ENCODE measurements at places on chromosomes 16 and 17. TPM values are rescaled to one million over a fixed set of nuclear protein-coding genes. Genes with fewer than 3 reads are reported as not detected.

Gene ABCC11
- 0.15 TPM for total RNA-seq

Gene TLCD3B
- 6.1 TPM for total RNA-seq

- H3K4me1 ChIP-seq, result peaks cover 58% of the 10 kb centered on the region
- no peaks in the 10 kb centered on the region for H3K27me3 ChIP-seq
- no peak for DNase-seq
- no peak overlapping the region for H3K4me3 ChIP-seq
- no peak overlapping the region for H3K27ac ChIP-seq
These were observed 4.7 kb downstream of the MLX start for GRCh38 chr17:42571435-42572225.

DNA sequence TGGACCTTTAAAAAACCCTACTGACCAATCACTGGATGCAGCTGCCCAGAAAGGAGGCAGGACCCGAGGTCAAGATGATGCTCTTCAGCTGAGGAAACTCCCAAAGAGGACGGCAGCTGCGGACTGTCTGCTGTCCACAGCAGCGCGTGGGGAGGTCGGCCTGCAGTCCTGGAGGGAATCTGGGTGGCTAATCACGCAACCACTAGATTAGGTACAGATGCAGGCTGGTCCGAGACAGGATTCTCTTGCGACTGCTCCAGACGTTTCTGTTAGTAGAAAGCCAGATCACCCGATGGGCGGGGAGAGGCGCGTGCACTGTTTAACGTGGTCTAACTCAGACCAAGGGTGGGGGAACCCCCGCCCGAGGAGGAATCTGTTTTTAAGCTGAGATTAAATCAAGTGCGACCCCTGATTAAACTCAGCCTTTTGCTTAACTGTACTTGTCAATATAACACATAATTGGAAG lies 8.8 kb downstream of the CTRB2 start:
- H3K4me3 ChIP-seq, result no peak overlapping the region
- H3K36me3 ChIP-seq, result no peaks in the 10 kb centered on the region
- no peak overlapping the region for H3K27ac ChIP-seq
- DNase-seq, result no peak
- peaks cover 9% of the 10 kb centered on the region for H3K4me1 ChIP-seq
- H3K27me3 ChIP-seq, result peaks cover 13% of the 10 kb centered on the region

Gene ORC6
- total RNA-seq, result 61.9 TPM

Gene GPR142
- total RNA-seq, result not detected

GRCh38 chr17:62693616-62694409 lies 66.3 kb downstream of the MRC2 start:
- no peak for DNase-seq
- no peak overlapping the region for H3K4me3 ChIP-seq
- no peaks in the 10 kb centered on the region for H3K27me3 ChIP-seq

GRCh38 chr16:1332618-1333148 lies 762 bp upstream of the BAIAP3 start:
- H3K27ac ChIP-seq, result no peak overlapping the region
- no peak for DNase-seq
- no peaks in the 10 kb centered on the region for H3K36me3 ChIP-seq
- H3K4me1 ChIP-seq, result peaks cover 13% of the 10 kb centered on the region

Gene TRAF7
- 104 TPM for total RNA-seq

Gene P2RX1
- total RNA-seq, result 0.10 TPM

- no peaks in the 10 kb centered on the region for H3K36me3 ChIP-seq
- H3K4me1 ChIP-seq, result peaks cover 15% of the 10 kb centered on the region
- no peak overlapping the region for H3K4me3 ChIP-seq
- no peak for DNase-seq
- no peak overlapping the region for H3K27ac ChIP-seq
These were observed 114.1 kb downstream of the ADCY9 start for GRCh38 chr16:4002121-4002520.

Gene PHLPP2
- total RNA-seq, result 6.9 TPM

- no peak overlapping the region for H3K4me3 ChIP-seq
- peaks cover 20% of the 10 kb centered on the region for H3K4me1 ChIP-seq
- DNase-seq, result no peak
- H3K27ac ChIP-seq, result no peak overlapping the region
These were observed 1.4 kb upstream of the CTRB1 start for GRCh38 chr16:75217389-75217851.

DNA sequence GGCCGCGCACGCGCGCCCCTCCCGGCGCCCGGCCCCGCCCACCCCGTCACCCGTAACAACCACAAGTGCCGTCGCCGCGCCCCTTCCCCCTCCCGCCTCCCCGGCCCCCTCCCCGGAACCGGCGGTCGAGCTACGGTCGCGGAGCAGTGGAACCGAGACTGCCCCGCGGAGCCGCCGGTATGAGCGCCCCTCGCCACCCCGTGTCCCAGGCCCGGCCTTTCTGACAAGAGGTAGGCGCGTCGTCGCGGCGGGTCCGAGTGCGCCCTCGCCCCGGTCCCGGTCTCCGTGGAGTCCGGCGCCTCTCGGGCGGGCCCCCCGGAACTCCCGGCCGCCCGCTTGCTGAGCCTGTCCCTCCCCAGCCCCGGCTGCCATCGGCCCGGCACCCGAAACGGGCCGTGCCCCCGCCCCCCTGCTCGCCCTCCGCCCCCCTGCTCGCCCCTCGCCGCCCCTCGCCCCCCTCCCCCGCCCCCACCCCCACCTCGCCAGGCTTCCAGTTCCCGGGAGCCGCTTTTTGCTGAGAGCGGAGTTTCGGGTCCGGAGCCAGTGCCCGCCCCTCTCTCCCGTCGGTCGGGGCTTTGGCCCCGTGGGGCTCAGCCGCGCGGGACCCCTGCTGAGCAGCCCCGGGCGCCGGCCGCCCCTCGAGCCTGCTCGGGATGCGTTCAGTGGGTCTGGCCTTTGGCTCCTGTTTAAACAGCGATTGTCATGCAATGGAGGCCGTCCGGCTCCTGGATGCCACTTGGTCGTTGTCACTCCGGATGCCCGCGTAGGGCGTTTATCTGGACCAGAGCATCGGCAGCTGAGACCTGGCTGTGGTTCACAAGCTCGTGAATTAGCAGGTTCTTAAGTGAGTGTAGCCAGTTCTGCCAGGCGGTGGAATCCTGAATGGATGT lies at the start of gene SEC14L1:
SEC14L1 (plus strand) TSS at position 92 of the 890 bp plus-strand sequence. CDS start 2,628 bp downstream, outside the sequence.
- H3K27me3 ChIP-seq, result no peaks in the 10 kb centered on the region
- peak; percentile 43 for DNase-seq
- peak within 1 kb of the TSS; percentile 94 for H3K27ac ChIP-seq
- H3K4me1 ChIP-seq, result peaks cover 53% of the 10 kb centered on the region
- peaks cover 14% of the 10 kb centered on the region for H3K36me3 ChIP-seq

DNA sequence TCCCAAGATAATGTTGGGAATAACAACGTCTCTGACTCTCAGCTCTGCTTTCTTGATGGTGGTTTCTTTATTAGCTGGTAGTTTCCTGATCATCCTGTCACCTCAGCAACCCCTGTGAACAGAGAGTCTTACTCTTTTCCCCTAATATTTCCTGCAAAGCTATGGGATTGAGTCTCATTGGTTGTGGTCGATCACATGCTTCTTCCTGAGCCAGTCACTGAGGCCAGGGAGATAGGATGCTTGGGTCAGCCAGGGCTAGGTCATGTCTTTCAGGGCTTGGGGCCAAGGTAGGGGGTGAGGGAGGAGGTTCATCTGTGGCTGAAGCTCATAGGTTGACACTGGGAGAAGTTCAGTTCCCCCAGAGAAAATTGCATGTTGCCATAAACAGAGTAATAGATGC lies 114.3 kb downstream of the ABCC1 start:
- DNase-seq, result no peak
- H3K36me3 ChIP-seq, result peaks cover 37% of the 10 kb centered on the region
- H3K27me3 ChIP-seq, result no peaks in the 10 kb centered on the region
- no peak overlapping the region for H3K4me3 ChIP-seq

DNA sequence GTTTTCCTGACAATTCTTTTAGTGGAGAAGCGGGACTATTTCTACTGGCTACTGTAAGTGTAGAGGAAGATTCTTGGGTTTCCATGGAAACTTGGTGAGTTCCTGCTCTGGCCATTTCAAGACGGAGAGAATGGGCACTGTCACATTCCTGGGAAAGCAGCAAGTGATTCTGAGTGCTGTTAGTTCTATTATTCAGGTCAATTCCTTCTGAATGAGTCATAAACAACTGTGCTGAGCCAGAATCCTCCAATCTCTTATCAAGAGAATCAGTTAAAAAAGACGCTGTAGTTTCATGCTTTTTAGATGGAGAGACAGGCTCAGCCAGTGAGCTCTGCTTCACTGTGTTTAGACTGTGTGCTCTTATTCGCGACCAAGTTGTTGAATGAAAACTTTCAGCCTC lies 19.6 kb downstream of the AKAP10 start:
- no peak for DNase-seq
- no peaks in the 10 kb centered on the region for H3K27me3 ChIP-seq
- H3K4me3 ChIP-seq, result no peak overlapping the region
- no peak overlapping the region for H3K27ac ChIP-seq
- peaks cover 40% of the 10 kb centered on the region for H3K4me1 ChIP-seq

- no peak for DNase-seq
- no peaks in the 10 kb centered on the region for H3K4me1 ChIP-seq
- H3K27me3 ChIP-seq, result no peaks in the 10 kb centered on the region
- H3K4me3 ChIP-seq, result no peak overlapping the region
- no peaks in the 10 kb centered on the region for H3K36me3 ChIP-seq
These were observed 151.1 kb downstream of the SDK2 start for GRCh38 chr17:73492821-73493814.

GRCh38 chr17:65166787-65167186 lies 29.6 kb downstream of the RGS9 start:
- H3K4me1 ChIP-seq, result peaks cover 17% of the 10 kb centered on the region
- no peaks in the 10 kb centered on the region for H3K27me3 ChIP-seq
- H3K4me3 ChIP-seq, result no peak overlapping the region
- no peaks in the 10 kb centered on the region for H3K36me3 ChIP-seq

GRCh38 chr16:68605746-68606145 lies 39.4 kb upstream of the CDH3 start:
- no peaks in the 10 kb centered on the region for H3K4me1 ChIP-seq
- H3K36me3 ChIP-seq, result no peaks in the 10 kb centered on the region
- no peak for DNase-seq
- H3K27me3 ChIP-seq, result no peaks in the 10 kb centered on the region
- no peak overlapping the region for H3K27ac ChIP-seq
- H3K4me3 ChIP-seq, result no peak overlapping the region

DNA sequence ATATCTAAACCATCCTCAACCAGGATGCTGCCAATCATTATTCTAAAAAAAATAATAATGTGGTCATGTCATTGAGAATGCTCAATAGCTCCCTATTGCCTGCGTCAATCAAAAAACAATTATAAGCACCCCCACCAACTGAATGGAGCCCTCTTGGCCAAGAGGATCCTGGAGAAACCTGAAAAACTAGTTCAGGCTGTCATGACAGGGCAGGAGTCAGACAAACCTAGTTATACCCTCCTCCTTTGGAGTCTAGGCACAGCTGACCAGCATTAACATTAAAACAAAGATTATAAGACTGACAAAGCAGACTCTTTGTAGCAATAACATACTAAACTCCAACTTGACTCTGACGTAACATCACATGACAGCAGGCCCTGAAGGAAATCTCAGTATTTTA lies 119.2 kb upstream of the CCL2 start:
- H3K36me3 ChIP-seq, result no peaks in the 10 kb centered on the region
- no peak for DNase-seq
- peaks cover 21% of the 10 kb centered on the region for H3K27me3 ChIP-seq
- H3K27ac ChIP-seq, result no peak overlapping the region

GRCh38 chr16:15879255-15879811 lies 9.1 kb downstream of the CEP20 start:
- peaks cover 15% of the 10 kb centered on the region for H3K4me1 ChIP-seq
- peak overlapping the region; percentile 75 for H3K27ac ChIP-seq
- no peak overlapping the region for H3K4me3 ChIP-seq
- H3K27me3 ChIP-seq, result no peaks in the 10 kb centered on the region
- peaks cover 15% of the 10 kb centered on the region for H3K36me3 ChIP-seq
- DNase-seq, result no peak

Gene PRAC2
- not detected for total RNA-seq

- no peak overlapping the region for H3K4me3 ChIP-seq
- no peaks in the 10 kb centered on the region for H3K36me3 ChIP-seq
- no peaks in the 10 kb centered on the region for H3K4me1 ChIP-seq
These were observed 226.4 kb upstream of the MAF start for GRCh38 chr16:79826732-79827475.

Gene PIK3R6
- total RNA-seq, result 0.12 TPM

DNA sequence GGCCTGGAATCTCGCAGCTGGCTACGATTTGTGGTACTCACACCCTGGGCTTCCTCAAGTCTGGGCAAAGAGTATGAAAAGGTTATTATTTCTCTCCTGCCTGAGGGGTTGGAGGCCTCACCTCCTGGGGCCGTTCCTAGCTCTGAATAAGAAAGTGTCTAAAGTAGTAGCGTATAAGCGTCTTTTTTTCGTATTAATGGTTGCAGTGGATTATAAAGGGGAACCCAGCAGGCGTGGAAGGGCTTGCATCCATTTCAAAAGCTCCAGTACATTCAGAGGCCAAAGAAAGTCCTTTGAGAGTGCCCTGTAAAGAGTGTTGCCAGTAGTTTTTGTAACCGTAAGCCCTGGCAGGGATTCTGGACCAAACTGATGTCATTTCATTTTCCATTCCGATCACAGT lies 72.2 kb upstream of the MPHOSPH6 start:
- no peak for DNase-seq
- H3K27ac ChIP-seq, result no peak overlapping the region
- no peaks in the 10 kb centered on the region for H3K4me1 ChIP-seq
- no peaks in the 10 kb centered on the region for H3K36me3 ChIP-seq

DNA sequence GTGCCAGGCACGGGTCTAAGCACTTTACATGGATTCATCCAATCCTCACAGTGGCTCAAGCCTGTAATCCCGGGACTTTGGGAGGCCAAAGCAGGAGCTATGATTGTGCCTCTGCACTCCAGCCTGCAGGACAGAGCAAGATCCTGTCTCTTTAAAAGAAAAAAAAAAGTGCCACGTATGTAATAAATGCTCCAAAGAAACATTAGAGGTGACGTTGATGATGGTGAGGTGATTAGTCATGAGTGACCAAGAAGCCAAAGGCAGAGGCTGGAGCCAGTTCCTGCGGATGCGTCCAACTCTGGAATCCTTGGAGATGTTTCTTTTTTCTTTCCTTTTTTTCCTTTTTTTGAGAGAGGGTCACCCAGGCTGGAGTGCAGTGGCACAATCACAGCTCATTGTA lies 59.4 kb upstream of the SIAH1 start:
- H3K27me3 ChIP-seq, result no peaks in the 10 kb centered on the region
- no peaks in the 10 kb centered on the region for H3K4me1 ChIP-seq
- no peak for DNase-seq
- no peak overlapping the region for H3K4me3 ChIP-seq

Gene ZNF624
- 3.9 TPM for total RNA-seq

GRCh38 chr17:4610656-4611055 lies 26.3 kb downstream of the SMTNL2 start:
- H3K27me3 ChIP-seq, result peaks cover 9% of the 10 kb centered on the region
- no peak overlapping the region for H3K27ac ChIP-seq
- no peaks in the 10 kb centered on the region for H3K36me3 ChIP-seq
- H3K4me1 ChIP-seq, result no peaks in the 10 kb centered on the region
- no peak overlapping the region for H3K4me3 ChIP-seq

DNA sequence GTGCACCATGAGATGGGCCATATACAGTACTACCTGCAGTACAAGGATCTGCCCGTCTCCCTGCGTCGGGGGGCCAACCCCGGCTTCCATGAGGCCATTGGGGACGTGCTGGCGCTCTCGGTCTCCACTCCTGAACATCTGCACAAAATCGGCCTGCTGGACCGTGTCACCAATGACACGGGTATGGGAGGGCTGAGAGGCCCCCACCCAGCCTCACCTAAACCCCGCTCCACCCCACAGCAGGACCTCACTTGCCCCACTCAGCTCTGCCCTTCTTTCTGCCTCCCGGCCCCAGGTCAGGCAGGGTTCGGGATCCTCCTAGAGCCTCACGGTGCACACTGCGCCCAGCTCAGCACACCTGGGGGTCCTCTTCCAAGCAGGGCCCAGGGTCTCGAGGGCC lies 5.6 kb downstream of the ACE start:
- H3K36me3 ChIP-seq, result no peaks in the 10 kb centered on the region
- no peak for DNase-seq
- H3K27me3 ChIP-seq, result peaks cover 19% of the 10 kb centered on the region
- H3K4me1 ChIP-seq, result peaks cover 4% of the 10 kb centered on the region

- no peaks in the 10 kb centered on the region for H3K27me3 ChIP-seq
- peak; percentile 8 for DNase-seq
- H3K36me3 ChIP-seq, result no peaks in the 10 kb centered on the region
- no peak overlapping the region for H3K27ac ChIP-seq
These were observed 19.6 kb upstream of the CEP20 start for GRCh38 chr16:15907863-15908478.
